ENCODE measurements at places on chromosomes 6 and 20.

GRCh38 chr6:3956054-3956453 is 106.9 kb downstream of the FAM50B start:
- DNase-seq: no peak

DNA sequence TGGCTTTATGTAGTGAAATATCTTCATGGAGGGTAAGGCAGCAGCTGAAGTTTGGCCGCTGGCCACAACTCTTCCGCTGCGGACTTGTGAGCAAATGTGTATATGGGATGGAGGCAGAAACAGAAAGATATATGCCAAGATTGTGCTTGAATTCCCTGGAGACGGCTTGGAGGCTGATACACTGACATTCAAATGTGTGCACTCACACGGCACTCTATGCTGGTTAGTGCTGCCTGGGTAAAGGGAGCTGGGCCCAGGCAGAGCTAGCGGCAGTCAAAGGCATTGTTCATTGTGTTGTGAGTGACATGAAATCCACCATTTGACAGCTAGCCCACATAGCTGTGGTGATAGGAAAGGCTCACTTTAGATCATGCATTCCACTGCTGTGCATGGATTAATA is 202.7 kb downstream of the CLIC5 start:
- DNase-seq: no peak

- DNase-seq: no peak
Measured at GRCh38 chr20:33233129-33233774, 2.5 kb upstream of the BPIFA1 start.

DNA sequence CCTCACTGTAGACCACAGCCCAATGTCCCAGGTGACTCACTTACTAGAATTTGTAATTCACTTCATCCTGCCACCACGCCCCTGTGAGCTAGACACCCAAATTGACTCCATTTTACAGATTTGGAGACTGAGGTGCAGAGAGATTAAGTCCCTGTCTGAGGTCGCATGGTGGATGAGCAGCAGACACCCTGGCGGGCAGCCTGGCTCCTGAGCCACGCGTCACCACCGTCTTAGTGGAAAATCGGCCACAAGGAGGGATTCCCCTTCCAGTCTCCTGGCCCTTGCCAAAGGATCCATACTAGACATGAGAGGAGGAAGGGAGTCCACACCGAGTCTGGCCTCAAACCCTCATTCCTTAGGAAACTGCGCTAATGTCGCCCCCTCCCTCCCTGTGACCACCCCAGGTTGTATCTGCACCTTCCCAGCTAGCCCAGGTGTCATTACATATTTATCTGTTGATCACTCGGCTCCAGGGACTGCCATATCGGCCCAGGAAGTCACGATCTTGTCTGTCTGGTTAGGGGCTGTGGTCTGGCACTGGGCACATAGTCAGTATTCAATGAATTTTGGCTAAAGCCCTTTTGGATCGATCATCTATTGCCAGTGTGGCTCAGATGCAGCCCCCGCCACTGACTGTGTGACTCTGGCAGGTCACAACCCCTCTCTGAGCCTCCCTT is 25.7 kb upstream of the PTGIS start:
- DNase-seq: no peak

DNA sequence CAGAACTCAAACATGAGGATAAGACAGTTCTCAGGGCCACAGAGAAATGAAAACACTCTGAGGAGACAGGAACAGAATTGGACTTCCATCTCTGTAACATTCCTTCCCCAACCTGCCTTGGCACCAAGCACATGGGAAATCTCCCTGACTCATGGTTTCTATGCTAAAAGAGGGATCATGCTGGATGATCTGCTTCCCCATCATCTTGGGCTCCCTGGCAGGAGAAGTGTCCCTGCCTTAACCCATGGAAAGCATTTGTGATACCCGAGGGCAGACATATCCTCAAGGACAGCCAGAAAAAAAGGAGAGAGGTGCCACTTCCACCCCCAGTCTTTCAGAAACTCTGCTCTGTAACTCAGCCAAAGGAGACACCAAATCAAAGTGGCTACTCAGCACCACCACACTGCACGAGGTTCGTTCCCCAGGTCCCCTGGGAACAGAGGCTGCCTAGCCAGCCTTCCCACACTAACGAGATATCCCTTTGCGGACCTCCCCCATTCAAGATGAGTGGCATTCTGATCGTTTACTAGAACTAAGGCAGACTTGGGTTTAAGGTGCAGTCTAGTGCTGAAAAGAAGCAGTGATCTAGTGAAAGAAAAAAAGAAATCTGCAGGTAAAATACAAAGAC is 34.8 kb downstream of the BLOC1S5 start:
- DNase-seq: no peak

GRCh38 chr20:10590950-10591671 is 82.7 kb downstream of the JAG1 start:
- DNase-seq: no peak

GRCh38 chr20:47438464-47439381 is 63.0 kb upstream of the NCOA3 start:
- DNase-seq: peak; percentile 25

- peak; percentile 67 for DNase-seq
Measured at GRCh38 chr6:148265054-148265453, 77.6 kb upstream of the SASH1 start.

- DNase-seq: no peak
Measured at GRCh38 chr6:153084393-153084792, 46.7 kb downstream of the RGS17 start.

GRCh38 chr20:40980106-40980827 is 48.4 kb upstream of the TOP1 start:
- no peak for DNase-seq

GRCh38 chr6:169092375-169092774 is 161.3 kb downstream of the THBS2 start:
- DNase-seq: peak; percentile 18

- no peak for DNase-seq
Measured at GRCh38 chr6:3789896-3790558, 38.5 kb upstream of the PXDC1 start.

GRCh38 chr6:51152594-51152993 is 333.9 kb downstream of the TFAP2B start:
- no peak for DNase-seq

DNA sequence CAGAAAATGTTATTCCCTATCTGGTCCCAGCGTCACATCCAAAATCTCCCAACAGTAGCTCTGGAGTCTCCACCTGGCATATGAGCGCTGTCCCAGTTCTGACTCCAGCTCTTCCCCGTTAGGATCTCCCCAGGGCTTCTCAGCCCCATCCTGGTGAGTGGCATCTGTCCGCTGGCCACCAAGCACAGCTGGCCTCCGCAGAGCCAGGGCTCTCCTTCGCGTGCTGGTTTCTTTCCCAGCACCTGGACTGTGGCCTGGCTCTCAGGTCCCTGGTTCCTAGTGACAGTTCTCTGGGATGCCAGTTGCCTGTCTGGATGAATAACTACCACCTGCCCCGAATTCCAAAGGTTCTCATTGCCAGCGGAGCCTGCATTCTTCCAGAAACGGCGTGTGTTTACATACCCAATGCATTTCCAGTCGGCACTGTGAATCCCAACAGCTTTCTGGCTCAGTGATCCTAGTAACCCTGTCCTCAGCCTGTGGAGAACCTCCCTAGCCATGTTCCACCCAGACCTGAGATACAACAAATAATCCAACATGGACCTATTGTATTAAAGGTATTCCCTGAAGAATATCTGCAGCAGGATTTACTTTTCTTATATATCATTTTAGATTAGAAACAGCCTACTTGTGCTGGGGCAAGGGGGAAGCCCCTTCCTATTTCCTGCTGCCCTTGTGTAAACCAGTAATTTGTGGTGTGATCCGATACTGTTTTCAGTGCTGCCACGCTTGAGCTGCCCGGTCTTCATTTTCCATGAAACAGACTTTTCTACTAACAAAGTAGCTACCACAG is 69.9 kb upstream of the PDE10A start:
- no peak for DNase-seq

DNA sequence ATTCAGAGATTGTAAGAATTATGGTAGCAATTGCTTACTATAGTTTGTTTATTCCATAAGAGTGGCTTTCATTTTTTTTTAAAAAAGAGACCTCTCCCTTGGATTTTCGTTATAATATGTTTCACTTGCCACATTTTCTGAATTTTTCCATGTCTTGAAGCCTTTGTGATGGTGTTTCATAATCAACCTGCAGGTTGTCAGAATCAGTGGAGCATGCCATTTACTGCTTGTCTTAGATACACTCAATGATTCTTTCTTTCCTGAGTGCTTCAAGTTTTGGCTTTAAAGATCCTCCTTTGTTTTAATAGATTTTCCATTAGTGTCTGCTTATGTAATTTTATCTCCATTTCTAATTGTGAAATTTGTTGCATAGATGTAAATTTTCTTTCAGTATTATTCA is 31.2 kb downstream of the KCNQ5 start:
- DNase-seq: no peak
